ENCODE measurements at places on chromosomes 3 and 15. TPM values are rescaled to one million over a fixed set of nuclear protein-coding genes. Genes with fewer than 3 reads are reported as not detected.

The SI gene
- total RNA-seq = not detected

The CYP1A2 gene
- not detected for total RNA-seq

The KNG1 gene
- total RNA-seq = not detected

The BOC gene
- 0.10 TPM for total RNA-seq

The SMCO1 gene
- not detected for total RNA-seq

The GABRG3 gene
- total RNA-seq = not detected

The ST3GAL6 gene
- total RNA-seq = 3.7 TPM

The GPR62 gene
- not detected for total RNA-seq

The ITGB5 gene
- 8.4 TPM for total RNA-seq

The MFSD1 gene
- total RNA-seq = 33.6 TPM

The MYZAP gene
- not detected for total RNA-seq

GRCh38 chr3:13023235-13023970 is 49.8 kb downstream of the IQSEC1 start:
- no peak overlapping the region for H3K4me3 ChIP-seq
- H3K27ac ChIP-seq = peak overlapping the region; percentile 34
- H3K36me3 ChIP-seq = no peaks in the 10 kb centered on the region
- H3K4me1 ChIP-seq = peaks cover 33% of the 10 kb centered on the region
- H3K27me3 ChIP-seq = no peaks in the 10 kb centered on the region

DNA sequence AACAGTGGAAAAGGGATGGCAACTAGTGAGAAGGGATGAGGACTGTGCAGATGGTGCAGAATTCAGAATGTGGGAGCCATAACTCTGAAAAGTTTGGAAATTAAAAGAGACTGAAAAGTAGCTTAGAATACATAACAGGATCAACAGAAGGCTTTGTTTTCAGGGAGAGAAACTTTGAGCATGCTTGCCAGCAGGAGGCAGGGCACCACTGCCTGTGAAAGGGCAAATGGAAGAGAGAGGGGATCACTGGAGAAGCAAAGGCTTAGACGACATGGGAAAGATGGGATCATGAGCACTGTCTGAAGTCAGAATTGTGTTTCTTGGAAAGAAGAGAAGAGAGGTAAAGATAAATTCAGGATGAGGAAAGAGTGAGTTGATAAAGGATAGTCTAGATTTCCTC is 99.6 kb downstream of the ABI3BP start:
- no peak for DNase-seq
- no peaks in the 10 kb centered on the region for H3K27me3 ChIP-seq
- H3K4me1 ChIP-seq = no peaks in the 10 kb centered on the region
- no peak overlapping the region for H3K27ac ChIP-seq

DNA sequence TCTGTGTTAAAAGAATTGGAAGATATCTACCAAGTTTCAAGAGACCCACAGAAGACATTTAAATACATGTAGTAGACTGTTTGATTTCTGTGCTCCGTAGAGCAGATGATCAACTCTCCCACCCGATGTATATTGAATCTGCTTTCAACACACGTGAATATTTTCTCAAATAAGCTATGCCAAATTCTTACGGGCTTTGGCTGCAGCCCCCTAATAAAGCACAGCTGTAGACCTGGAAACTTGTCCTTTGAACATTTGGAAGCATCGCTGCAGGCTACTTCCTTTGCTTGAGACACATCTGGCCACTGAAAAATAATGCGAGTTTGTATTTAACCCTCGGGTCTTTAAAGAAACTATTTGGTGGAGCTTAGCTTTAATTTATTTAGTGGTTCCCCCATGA is 98.3 kb upstream of the SELENOK start:
- no peaks in the 10 kb centered on the region for H3K36me3 ChIP-seq
- H3K4me3 ChIP-seq = no peak overlapping the region
- no peak overlapping the region for H3K27ac ChIP-seq
- DNase-seq = no peak
- H3K27me3 ChIP-seq = no peaks in the 10 kb centered on the region

DNA sequence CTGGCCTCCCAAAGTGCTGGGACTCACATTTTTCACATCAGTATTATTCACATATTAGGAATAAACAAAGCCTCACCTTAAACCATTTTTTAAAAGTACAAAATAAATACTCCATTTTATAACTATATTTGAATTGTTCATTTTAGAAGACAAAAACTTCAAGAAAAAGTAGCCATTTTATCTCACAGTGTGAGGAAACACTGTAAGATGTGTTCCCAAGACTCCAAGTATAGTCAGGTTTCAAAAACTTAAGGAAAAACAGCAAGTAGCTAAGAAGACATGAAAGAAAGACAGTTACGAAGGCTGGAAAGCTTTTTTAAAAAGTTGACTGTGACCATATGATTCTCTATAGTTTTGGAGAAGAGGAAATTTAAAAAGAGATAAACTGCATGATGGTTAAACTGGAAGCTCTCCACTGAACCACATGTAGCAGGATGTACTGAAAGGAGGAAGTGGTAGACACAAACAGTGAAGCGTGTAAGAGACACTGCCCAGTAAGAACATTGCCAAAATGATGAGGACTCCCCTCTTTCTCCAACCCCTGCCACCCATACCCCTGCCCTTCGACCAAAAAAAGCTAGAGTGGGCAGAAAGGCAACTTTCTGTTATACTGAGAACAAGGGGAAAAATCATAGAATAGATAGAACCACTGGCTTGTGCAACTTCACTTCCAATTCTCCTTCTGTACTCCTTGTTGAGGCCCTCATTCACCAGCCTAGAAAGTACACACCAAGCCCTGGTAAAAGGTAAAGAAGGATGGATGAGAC is 6.2 kb upstream of the TMF1 start:
- no peaks in the 10 kb centered on the region for H3K27me3 ChIP-seq
- DNase-seq = peak; percentile 66
- no peak overlapping the region for H3K4me3 ChIP-seq
- peaks cover 16% of the 10 kb centered on the region for H3K4me1 ChIP-seq

- DNase-seq = no peak
- no peaks in the 10 kb centered on the region for H3K27me3 ChIP-seq
- H3K36me3 ChIP-seq = no peaks in the 10 kb centered on the region
- no peaks in the 10 kb centered on the region for H3K4me1 ChIP-seq
- H3K27ac ChIP-seq = no peak overlapping the region
- H3K4me3 ChIP-seq = no peak overlapping the region
These were observed 890.9 kb downstream of the GBE1 start for GRCh38 chr3:80870476-80871041.

GRCh38 chr3:160480931-160481330 is 31.3 kb upstream of the TRIM59 start:
- no peak overlapping the region for H3K27ac ChIP-seq
- H3K4me1 ChIP-seq = peaks cover 2% of the 10 kb centered on the region
- no peaks in the 10 kb centered on the region for H3K27me3 ChIP-seq
- no peak overlapping the region for H3K4me3 ChIP-seq

- DNase-seq = no peak
- H3K4me1 ChIP-seq = no peaks in the 10 kb centered on the region
- no peak overlapping the region for H3K27ac ChIP-seq
- H3K27me3 ChIP-seq = no peaks in the 10 kb centered on the region
These were observed 59.6 kb downstream of the CD200R1L start for GRCh38 chr3:112786881-112787579.

- no peaks in the 10 kb centered on the region for H3K36me3 ChIP-seq
- DNase-seq = no peak
- no peaks in the 10 kb centered on the region for H3K4me1 ChIP-seq
- no peaks in the 10 kb centered on the region for H3K27me3 ChIP-seq
These were observed 144.7 kb upstream of the PEX5L start for GRCh38 chr3:180181387-180181786.

- DNase-seq = no peak
- H3K27ac ChIP-seq = no peak overlapping the region
- H3K27me3 ChIP-seq = no peaks in the 10 kb centered on the region
These were observed 138.9 kb upstream of the RORA start for GRCh38 chr15:61367953-61368352.

DNA sequence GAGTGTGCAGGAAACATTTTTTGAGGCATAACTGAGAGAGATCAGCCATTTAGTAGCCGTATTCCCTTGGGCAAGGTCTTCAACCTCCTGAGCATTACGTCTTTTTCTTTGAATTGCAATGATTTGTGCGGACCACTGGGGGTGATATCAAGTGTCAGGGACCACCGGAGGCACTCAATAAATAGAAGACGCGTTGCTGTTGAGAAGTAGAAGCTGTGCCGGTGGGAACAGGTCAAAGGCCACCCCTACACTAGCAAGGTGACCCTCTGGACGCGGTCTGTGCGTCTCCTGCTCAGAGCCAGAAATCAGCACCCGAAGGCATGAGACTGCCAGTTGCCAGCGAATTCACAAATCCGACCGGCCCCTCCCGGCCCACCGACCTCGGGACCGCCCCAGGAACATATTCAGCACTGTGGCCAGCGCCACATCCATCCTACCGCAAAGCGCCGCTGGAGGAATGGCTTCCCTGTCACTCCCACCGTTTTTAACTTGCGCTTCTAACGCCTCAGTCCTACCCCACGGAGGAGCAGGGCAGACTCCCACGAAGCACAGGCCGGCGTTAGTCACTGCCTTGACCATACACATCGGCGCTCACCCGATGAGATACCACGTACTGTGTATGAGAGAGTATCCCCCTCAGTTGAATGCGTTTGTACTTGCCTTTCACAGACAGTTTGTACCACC is 1.4 kb upstream of the GHSR start:
- no peaks in the 10 kb centered on the region for H3K36me3 ChIP-seq
- H3K27me3 ChIP-seq = peaks cover 52% of the 10 kb centered on the region
- no peak overlapping the region for H3K27ac ChIP-seq
- H3K4me1 ChIP-seq = peaks cover 27% of the 10 kb centered on the region

GRCh38 chr3:57065588-57065987 is 5.1 kb downstream of the SPATA12 start:
- H3K27me3 ChIP-seq = no peaks in the 10 kb centered on the region
- H3K36me3 ChIP-seq = no peaks in the 10 kb centered on the region
- H3K4me3 ChIP-seq = no peak overlapping the region
- H3K27ac ChIP-seq = no peak overlapping the region
- no peak for DNase-seq
- peaks cover 4% of the 10 kb centered on the region for H3K4me1 ChIP-seq

- no peak for DNase-seq
- H3K4me3 ChIP-seq = no peak overlapping the region
- H3K4me1 ChIP-seq = no peaks in the 10 kb centered on the region
These were observed 15.8 kb downstream of the SPTSSB start for GRCh38 chr3:161355508-161355907.

- no peak overlapping the region for H3K4me3 ChIP-seq
- no peak overlapping the region for H3K27ac ChIP-seq
- DNase-seq = no peak
- no peaks in the 10 kb centered on the region for H3K36me3 ChIP-seq
- H3K4me1 ChIP-seq = no peaks in the 10 kb centered on the region
These were observed 26.8 kb upstream of the IL1RAP start for GRCh38 chr3:190486908-190487607.

DNA sequence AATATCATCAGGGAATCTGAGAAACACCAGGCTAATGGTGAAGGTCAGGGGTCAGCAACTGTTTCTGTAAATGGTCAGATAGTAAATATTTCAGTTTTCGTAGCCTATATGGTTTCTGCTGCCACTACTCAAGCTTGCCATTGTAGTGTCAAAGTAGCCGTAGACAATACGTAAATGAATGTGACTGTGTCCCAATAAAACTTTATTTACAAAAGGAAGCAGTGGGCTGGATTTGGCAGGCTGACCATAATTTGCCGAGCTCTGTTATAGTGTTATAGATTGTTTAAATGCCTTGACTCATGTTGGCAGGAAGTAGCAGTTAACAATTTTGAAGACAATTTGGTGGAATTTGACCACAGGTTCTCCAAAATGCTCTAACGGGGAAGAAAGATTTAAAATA is 548.2 kb downstream of the FOXP1 start:
- H3K4me1 ChIP-seq = peaks cover 11% of the 10 kb centered on the region
- no peaks in the 10 kb centered on the region for H3K27me3 ChIP-seq
- DNase-seq = no peak
- peaks cover 43% of the 10 kb centered on the region for H3K36me3 ChIP-seq
- no peak overlapping the region for H3K4me3 ChIP-seq

DNA sequence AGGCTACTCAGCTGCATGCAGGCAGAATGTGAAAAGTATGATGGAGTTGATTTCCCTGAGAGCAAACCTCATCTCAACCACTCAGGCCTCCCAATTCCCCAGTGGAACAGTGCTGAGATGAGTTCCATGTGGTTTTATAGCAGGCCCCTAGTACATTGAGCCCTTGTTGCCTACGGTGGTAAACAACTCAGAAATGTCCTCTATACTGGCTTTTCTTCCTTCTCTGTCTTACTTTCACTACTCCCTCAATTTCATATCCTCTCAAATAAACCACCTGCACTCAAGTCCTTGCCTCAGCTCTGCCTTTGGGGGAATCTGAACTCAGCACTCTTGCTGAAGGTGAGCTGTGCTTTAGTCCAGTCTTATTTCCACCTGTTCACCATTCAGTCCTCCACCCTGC is 399.9 kb downstream of the PDCD6IP start:
- H3K4me1 ChIP-seq = no peaks in the 10 kb centered on the region
- no peak overlapping the region for H3K27ac ChIP-seq
- H3K36me3 ChIP-seq = no peaks in the 10 kb centered on the region
- DNase-seq = no peak
- no peaks in the 10 kb centered on the region for H3K27me3 ChIP-seq

- H3K27me3 ChIP-seq = no peaks in the 10 kb centered on the region
- peaks cover 19% of the 10 kb centered on the region for H3K4me1 ChIP-seq
- DNase-seq = no peak
- no peak overlapping the region for H3K4me3 ChIP-seq
- no peak overlapping the region for H3K27ac ChIP-seq
These were observed 104.3 kb downstream of the CD47 start for GRCh38 chr3:107986505-107986904.

DNA sequence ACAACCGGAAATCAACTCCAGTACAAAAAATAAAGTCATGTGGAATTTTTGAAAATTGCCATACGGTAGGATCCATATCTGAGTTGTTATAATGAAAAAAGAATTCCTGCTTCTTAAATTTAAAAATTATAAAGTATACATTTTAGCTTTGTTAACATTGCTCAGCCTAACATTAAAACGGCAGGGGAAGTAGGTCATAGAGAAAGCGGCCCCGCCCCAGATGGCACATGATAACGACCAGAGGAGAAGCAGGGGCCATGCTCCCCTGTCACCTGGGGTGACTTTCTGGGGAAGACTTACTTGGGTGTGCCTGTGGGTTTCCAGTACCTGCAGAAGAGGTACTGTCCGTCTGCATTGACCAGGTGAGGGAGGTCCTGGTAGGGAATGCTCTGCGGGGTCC is 921 bp downstream of the MGLL start:
- DNase-seq = peak; percentile 10
- peaks cover 14% of the 10 kb centered on the region for H3K4me1 ChIP-seq
- H3K4me3 ChIP-seq = no peak overlapping the region
- H3K27ac ChIP-seq = no peak overlapping the region

DNA sequence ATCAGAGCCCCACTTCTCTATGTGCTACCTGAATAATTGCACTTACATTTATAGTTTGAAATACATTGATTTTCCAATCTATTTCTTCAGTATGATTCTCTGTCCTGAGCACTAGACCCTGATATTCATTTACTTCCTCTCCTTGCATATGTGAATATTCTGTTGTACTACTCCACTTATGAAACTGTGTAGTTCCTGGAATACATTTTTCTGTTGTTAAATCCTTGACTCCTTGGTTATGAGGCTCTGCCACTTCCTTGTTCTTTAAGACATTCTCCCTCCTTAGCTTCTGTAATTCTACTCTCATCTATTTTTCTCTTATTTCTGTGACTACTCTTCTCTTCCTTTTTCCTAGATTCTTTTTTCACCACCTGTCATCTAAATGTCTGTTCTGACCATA is 12.9 kb upstream of the MGA start:
- no peaks in the 10 kb centered on the region for H3K4me1 ChIP-seq
- H3K36me3 ChIP-seq = no peaks in the 10 kb centered on the region
- DNase-seq = no peak
- H3K27ac ChIP-seq = no peak overlapping the region
- no peak overlapping the region for H3K4me3 ChIP-seq

- H3K4me1 ChIP-seq = peaks cover 44% of the 10 kb centered on the region
- H3K27ac ChIP-seq = no peak overlapping the region
- no peak for DNase-seq
- no peaks in the 10 kb centered on the region for H3K27me3 ChIP-seq
These were observed 32.7 kb downstream of the CCNL1 start for GRCh38 chr3:157127268-157127667.
